PC-9 (cell line): ENCODE measurements at places on chromosomes 1 and 21.

GRCh38 chr1:22210636-22211035, 67.7 kb upstream of the WNT4 start:
- no peak for DNase-seq

GRCh38 chr1:31579374-31579773, 3.1 kb downstream of the TINAGL1 start:
- no peak for DNase-seq

DNA sequence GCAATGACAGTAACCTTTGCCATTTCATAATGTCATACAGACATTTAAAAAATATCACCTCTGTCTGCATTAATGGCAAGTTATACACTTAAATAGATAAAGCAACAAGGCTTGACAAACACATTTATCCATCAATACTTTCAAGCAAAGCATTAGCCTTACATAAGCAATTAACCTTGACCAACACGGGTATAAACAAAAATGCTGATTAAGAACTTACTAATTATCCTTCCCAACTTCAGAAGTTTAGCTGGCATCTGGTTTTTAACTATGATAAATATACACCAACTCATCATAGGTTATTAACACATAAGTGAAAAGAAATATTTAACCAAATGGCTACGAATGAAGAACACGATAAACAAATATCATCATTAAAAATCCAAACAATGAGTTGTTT, 188.5 kb downstream of the SMYD3 start:
- no peak for DNase-seq

DNA sequence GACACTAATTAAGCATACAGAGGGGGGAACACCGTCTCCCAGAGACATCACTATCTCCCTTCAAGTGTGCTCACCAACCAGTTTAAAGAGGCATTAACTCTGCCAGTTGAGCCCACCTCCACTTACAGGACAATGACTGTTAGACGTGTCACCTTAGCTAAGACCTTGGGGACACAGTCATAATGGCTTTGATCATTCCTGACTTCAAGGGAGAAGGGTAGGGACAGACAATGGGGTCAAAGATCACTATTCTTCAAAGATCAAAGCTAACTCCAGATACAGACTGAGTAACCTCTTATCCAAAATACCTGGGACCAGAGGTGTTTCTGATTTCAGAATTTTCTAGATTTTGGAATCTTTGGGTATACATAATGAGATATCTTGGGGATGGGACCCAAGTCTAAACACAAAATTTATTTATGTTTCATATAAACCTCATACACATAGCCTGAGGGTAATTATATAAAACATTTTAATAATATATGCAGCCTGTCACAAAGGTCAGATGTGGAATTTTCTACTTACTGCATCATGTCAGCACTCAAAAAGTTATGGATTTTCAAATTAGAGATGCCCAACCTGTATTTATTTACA, 246.1 kb downstream of the SLC45A1 start:
- DNase-seq, result no peak

DNA sequence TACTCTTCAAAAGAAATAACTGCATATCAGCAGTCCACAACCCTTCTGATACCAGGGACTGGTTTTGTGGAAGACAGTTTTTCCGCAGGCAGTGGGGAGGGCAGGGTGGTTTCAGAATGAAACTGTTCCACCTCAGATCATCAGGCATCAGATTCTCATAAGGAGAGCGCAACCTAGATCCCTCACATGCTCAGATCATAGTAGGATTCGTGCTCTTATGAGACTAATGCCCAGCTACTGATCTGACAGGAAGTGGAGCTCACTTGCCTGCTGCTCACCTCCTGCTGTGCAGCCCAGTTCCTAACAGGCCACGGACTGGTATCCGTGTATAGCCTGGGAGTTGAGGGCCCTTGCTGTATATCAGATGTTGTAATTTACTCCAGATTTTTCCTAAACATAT, 11.5 kb downstream of the RO60 start:
- DNase-seq, result no peak

- DNase-seq, result no peak
Observed at GRCh38 chr1:73034271-73034670, 751.9 kb upstream of the NEGR1 start.

- peak; percentile 98 for DNase-seq
Observed at GRCh38 chr1:234875953-234876855, 252.4 kb downstream of the TOMM20 start.

- no peak for DNase-seq
Observed at GRCh38 chr1:21919520-21919919, 17.6 kb downstream of the HSPG2 start.

DNA sequence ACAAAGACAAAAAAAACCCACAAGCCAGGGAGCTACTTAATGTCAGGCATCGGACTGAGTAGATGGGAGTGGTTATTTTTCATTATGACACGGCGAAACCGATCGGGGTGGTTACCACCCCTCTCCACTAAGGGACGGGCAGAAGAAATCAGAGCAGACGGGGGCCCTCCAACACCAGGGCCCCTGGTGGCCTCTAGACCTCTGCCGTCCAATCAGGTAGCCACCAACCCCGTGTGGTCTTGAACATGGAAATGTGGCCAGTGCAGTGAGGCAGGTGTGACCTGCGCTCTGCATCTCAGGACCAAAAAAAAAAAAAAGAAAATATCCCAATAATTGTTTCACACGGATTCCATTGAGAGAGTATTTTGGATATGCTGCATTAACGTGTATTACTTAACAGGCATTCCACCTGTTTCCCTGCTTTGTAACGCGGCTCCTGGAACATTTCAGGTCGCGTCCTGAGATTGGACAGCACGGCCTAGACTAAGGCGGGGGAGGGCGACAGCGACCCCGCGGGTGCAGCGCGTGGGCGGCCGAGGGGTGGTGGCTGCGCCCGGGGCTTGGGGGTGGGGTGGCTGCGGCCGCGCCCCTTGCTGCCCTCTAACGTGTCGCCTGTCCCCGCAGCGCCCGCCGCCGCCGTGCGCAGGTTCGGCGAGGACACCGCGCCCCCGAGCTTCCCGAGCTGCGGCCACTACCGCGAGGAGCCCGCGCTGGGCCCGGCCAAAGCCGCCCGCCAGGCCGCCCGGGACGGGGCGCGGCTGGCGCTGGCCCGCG, 48.3 kb downstream of the SIM2 start:
- DNase-seq, result no peak

DNA sequence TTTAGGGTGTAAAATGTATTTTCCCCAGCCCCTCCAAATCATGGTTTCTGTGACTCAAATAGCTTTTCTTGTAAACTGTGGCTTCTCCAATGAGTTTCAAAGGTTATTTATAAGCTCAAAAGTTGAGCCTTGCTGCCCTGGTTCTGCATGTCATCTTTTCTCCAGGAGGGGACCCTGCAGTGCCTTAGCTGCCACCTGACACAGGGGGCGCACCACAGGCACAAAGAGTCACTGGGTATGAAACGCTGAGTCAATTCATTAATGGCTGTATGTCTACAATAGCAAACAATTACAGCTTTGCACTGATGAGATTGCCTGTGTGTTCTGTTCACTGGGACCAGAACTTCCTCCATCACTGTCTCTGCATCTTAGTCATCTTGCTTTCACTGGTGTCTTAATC, 100.8 kb downstream of the PCP4 start:
- DNase-seq, result no peak

- no peak for DNase-seq
Observed at GRCh38 chr1:166888373-166889111, 12.5 kb upstream of the TADA1 start.

DNA sequence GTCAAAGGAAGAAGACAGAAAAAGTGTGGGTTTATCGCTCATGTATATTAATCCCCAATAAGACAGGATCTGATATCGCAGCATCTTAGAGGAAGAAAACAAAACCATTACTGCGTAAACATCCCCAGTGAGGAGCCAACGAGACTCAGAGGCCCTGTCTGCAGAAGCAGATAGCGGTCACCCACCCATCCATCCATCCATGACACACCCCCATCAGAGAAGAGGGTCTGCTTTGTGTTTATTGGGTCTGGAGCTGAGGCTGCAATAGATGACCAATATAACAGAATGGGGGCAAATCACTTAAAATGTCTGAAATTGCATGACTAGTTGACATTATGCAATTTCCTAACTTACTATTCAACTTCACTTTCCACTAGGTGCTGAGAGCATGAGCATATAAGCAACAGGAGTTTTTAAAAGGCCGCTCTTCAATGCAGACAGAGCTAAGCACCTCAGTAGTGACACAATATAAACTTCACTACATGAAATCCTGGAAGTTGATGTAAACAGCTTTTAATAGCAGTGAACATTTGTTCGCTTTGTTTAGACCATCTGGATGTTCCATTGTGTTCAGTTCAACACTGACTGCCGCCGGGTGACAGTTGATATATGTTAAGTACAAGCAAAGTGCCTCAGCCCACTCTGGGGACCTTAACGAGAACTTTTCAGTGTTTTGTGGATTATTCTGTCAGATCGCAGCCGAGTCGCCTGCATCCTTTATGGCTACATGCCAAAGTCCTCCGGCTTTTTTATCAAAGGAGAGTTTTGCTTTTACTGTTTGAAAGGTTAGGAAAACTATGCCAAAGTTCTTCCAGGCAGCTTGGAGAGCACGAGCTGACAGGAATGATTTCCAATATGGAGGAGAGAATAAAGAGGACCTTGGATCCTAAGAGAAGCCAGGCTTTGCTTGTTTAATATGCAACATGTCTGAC, 167.5 kb downstream of the ZNF281 start:
- DNase-seq, result no peak

DNA sequence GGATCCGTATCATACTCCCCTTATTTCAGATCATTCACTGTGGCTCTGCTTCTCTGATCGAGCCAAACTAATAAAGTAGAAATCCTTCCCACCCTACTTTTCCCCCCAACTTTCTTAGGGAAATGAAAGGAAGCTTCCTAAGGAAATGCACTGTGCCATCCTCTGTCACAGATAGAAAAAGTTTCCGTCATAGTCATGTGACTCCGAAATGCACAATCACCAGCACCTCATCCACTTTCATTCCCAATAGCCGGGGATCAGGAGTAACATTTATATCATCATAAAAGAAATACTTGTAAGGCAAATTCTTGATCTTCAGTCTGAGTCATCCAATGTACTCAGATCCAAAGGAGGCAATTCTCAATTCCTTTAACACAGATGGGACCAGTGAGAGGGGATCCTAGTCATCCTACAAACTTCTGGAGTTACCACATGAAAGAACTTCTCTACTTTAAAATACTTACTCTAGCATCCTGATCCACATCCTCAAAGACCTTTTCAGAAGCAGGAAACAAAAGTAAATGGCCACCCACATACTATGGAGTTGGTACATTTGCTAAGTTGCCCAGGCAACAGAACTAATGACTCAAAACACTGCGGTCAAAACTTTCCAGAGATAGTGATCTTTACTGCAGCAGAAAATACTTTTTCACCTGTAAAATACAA, 97.8 kb upstream of the ZC3H11B start:
- DNase-seq, result peak; percentile 77

GRCh38 chr1:23471473-23472075, 12.4 kb downstream of the ASAP3 start:
- no peak for DNase-seq

GRCh38 chr1:92306020-92306419, 7.2 kb downstream of the RPAP2 start:
- DNase-seq, result no peak

DNA sequence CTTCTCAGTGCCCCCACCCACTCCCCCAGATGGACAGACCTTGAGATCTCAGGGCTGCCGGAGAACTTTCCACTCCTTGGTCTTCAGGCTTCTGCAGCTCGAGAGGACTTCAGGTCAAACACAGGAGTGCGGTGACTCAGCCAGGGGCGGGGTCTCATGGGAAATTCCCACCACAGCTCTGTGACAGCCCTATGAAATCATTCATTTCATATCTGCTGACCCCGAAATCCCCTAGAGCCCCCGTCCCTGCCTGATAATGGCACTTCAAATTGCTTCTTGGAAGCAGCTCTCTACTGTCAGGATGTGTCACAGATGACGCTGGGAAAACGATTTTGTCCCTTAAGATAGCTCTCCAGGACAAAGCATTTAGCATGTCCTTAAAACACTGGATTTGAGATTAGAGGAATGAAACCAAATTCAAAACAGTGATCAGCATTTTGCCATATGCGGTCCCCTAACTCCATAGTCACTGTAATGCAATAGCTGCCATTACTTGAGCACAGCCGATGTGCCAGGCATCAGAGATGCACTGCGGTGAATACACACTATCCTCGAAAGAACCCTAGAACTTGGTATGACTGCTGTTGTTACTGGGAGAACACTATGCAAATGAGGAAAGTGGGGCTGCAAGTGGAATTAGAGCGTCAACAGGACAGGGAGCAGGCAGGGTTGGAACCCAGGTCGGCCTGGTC, at the start of gene TNFRSF9:
TNFRSF9 (minus strand) TSS at position 95 of the 692 bp plus-strand sequence. CDS start 845 bp downstream, outside the sequence.
- DNase-seq, result peak; percentile 42

DNA sequence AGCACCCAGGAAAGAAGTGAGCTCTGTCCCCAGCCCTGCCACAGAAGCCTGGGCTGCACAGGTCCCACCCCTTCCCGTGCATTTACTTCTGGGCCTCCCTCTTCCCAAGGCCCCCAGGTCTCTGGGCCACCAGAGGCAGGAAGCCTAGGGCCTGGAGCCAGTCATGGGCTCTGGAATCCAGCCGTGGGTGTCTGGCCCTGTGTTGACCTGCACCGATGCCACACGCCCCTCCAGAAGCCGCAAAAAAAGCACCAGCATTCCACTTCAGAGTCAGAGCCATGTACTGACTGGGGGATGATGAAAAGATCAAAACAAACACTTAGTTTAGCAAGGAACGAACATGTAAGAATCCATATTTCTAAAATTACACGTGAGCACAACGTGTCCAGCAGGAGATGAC, 141.7 kb downstream of the NPHP4 start:
- no peak for DNase-seq

DNA sequence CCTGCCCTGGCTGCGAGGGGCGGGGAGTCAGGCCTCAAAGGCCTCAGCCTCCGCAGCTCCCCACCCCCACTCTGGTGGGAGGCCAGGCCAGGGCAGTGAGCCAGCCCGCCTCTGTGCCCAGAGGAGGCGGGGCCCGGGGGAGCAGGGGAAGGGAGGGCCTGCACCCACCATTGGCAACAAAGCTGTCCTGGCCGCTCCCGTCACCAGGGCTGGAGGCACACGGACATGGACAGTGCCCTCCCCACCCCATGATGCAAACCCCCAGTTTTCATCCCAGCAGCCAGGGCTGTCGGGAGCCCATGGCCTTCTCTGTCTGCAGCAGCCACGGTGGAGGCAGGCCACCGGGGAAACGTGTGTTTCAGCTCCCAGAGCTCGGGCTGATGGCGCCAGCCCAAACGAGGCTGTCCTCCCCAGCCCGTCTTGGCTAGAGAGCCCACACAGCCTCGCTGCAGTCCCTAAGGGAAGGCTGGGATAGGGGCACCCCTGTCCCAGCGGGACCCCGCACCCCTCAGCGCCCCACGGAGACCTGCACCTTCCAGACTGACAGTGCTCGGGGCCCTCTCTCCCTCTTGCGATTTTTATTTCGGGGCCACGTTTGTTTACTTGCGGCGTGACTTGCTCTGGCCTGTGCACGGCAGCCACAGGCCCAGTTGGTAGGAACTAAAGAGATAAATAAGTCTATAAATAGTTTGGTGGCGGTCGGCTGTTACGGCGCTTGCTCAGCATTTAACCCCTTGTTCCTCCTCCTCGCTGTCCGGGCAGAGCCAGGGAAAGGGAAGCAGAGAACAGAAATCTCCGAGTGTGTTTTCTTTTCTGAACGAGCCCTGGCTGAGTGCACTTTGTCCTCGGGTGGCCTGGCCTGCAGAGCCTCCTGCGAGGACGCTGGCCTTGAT, 101.8 kb downstream of the PRDM16 start:
- DNase-seq, result no peak
